ENCODE measurements at places on chromosomes 16 and 17. TPM values are rescaled to one million over a fixed set of nuclear protein-coding genes. Genes with fewer than 3 reads are reported as not detected.
A peak's percentile ranks its signal among the peaks of the same experiment; 100 is the strongest.

GRCh38 chr16:28834349-28834748, 11.6 kb downstream of the ATXN2L start:
- no peaks in the 10 kb centered on the region for H3K27me3 ChIP-seq
- H3K36me3 ChIP-seq, result peaks cover 12% of the 10 kb centered on the region
- H3K4me1 ChIP-seq, result peaks cover 22% of the 10 kb centered on the region
- H3K4me3 ChIP-seq, result no peak overlapping the region

INCA1 gene
- total RNA-seq, result not detected

DNA sequence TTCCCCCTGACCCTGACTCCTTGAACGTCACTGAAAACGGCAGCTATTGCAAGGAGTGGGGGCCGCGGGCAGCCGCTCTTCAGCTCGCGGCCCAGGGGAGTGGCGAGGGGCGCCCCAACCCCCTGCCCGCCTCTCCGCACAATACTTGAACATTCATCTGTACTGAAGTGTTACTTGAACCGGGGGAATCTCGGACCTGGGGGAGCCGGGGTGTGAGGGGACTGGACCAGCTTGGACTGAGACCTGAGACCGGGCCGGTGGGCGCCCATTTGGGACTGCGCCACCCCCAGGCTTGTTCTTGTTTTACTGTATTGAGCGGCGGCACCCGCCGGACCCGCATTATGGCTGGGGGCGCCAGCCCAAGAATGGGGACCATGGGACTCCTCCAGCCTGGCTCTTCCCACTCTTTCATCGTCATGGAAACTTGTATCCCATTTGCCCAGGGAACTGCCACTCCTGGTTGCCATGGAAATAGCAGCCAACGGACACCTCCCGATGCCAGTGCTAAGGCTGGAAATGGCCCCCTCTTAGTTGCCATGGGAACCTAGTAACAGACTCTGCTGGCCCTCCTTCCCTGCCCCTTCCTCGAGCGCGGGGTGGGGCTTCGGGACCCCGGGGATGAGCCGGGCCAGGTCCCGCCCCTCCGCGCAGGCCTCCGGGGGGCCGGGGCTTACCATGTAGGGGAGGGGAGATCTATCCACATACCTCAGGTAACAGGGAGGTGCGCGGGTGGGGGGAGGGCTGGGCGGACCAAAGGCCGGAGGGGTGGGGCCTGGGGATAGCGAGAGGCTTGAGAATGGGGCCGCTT, 805 bp upstream of the ORAI3 start:
- H3K36me3 ChIP-seq, result no peaks in the 10 kb centered on the region
- H3K4me1 ChIP-seq, result peaks cover 23% of the 10 kb centered on the region
- no peak for DNase-seq

DNA sequence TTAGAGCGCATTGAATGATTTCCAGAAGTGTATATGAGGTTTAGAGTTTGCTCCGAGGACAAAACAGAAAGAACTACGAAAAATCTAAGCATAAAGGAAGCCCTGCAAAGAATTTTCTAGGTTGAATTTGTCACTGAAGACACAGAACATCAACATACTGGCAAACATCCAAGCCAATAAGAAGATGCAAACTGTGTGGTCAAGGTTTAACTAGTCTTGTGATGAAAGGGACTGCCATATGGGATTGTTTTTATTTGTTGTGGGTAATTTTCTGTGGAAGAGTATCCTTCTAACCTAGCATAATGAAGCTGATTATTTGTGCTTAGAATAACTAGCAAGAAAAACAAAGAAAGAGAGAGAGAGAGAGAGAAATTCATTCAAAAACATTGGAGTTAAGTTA, 492.0 kb upstream of the ERCC4 start:
- no peaks in the 10 kb centered on the region for H3K36me3 ChIP-seq
- H3K27me3 ChIP-seq, result no peaks in the 10 kb centered on the region
- no peaks in the 10 kb centered on the region for H3K4me1 ChIP-seq
- H3K27ac ChIP-seq, result no peak overlapping the region

ASPA gene
- not detected for total RNA-seq

GRCh38 chr17:42676424-42677011, at the start of gene PLEKHH3:
PLEKHH3 (minus strand) TSS chr17:42676994; CDS start chr17:42676563, 431 bp downstream.
- H3K4me1 ChIP-seq, result peaks cover 38% of the 10 kb centered on the region
- H3K27me3 ChIP-seq, result peaks cover 18% of the 10 kb centered on the region
- no peak for DNase-seq
- peak within 1 kb of the TSS; percentile 66 for H3K27ac ChIP-seq
- H3K36me3 ChIP-seq, result peaks cover 4% of the 10 kb centered on the region

GRCh38 chr16:53745753-53746266, 41.9 kb downstream of the FTO start:
- H3K36me3 ChIP-seq, result peaks cover 3% of the 10 kb centered on the region
- H3K27ac ChIP-seq, result peak overlapping the region; percentile 68
- DNase-seq, result no peak
- H3K27me3 ChIP-seq, result no peaks in the 10 kb centered on the region
- peaks cover 28% of the 10 kb centered on the region for H3K4me1 ChIP-seq

GRCh38 chr17:5757314-5757907, 173.1 kb upstream of the NLRP1 start:
- peaks cover 61% of the 10 kb centered on the region for H3K27me3 ChIP-seq
- no peak for DNase-seq
- peaks cover 2% of the 10 kb centered on the region for H3K36me3 ChIP-seq
- no peaks in the 10 kb centered on the region for H3K4me1 ChIP-seq
- H3K27ac ChIP-seq, result no peak overlapping the region

CIBAR2 gene
- total RNA-seq, result not detected

ASGR1 gene
- total RNA-seq, result 0.42 TPM

GRCh38 chr16:68851601-68852000, 8.3 kb downstream of the TANGO6 start:
- H3K4me3 ChIP-seq, result no peak overlapping the region
- peaks cover 16% of the 10 kb centered on the region for H3K4me1 ChIP-seq
- H3K36me3 ChIP-seq, result no peaks in the 10 kb centered on the region
- no peaks in the 10 kb centered on the region for H3K27me3 ChIP-seq
- no peak overlapping the region for H3K27ac ChIP-seq
- DNase-seq, result no peak

CACNG3 gene
- not detected for total RNA-seq

GRCh38 chr16:17590711-17591654, 120.2 kb upstream of the XYLT1 start:
- peaks cover 13% of the 10 kb centered on the region for H3K27me3 ChIP-seq
- H3K36me3 ChIP-seq, result no peaks in the 10 kb centered on the region
- H3K27ac ChIP-seq, result peak overlapping the region; percentile 94
- peak overlapping the region; percentile 73 for H3K4me3 ChIP-seq
- H3K4me1 ChIP-seq, result peaks cover 4% of the 10 kb centered on the region

DNA sequence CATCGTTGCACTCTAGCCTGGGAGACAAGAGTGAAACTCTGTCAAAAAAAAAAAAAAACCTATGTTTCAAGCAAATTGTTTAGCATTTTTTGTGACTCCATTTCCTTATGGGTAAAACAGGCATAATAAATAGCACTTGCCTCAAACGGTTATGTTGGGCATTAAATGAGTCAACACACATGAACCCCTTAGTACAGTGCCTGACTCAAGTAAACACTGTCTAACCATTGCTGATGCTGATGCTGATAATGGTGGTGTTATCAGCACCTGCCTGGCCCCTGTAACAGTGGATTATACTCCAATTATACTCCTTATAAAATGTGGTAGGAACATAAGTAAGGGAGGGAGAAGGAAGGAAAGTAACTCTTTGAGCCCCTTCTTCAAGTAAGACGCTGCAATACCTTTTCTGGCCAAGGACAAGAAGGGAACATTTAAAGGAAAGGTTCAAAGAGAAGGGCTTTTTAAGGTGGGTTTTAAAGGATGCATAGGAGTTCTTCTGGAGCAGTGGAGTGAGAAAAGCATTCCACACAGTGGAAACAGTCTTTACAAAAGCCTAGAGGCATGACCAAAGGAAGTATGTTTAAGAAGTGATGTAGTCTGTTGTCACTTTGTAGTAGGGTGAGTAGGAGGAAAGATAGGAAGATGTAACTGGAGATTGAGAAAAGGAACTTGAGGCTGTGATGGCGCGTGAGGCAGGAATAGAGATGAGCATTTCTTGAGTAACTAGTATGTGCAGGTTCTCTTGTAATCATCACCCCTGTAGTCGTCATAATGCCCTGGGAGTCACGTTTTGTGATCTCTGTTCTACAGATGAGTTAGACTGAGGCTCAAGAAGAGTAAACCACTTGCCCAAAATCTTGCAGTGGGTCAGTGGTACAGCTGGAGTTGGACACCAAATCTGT, 4.3 kb downstream of the SCNN1B start:
- H3K4me1 ChIP-seq, result peaks cover 4% of the 10 kb centered on the region
- H3K36me3 ChIP-seq, result peaks cover 6% of the 10 kb centered on the region
- H3K4me3 ChIP-seq, result no peak overlapping the region
- peaks cover 28% of the 10 kb centered on the region for H3K27me3 ChIP-seq
- DNase-seq, result no peak

SLC5A11 gene
- total RNA-seq, result not detected

DNA sequence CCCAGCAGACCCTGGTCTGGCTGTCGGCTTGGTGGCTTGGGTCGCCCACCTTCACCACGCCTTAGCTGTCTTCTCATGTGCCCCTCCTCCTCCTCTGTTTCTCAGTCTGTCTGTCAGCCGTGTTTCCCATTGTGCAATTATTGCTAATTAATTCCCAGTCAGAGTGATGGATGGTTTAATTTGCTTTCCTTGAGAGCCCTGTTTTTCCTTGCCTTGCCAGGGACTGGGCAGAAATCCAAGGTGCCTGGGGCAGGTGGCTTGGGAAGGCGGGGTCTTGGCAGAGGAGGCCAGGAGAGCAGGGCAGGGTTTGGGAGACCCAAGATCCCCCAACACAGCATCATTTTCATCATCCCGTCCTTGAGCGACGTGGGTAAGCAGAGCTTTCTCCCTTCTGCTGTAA, 21.3 kb downstream of the NECAB2 start:
- no peak for DNase-seq
- no peak overlapping the region for H3K27ac ChIP-seq
- H3K27me3 ChIP-seq, result peaks cover 61% of the 10 kb centered on the region
- H3K36me3 ChIP-seq, result peaks cover 3% of the 10 kb centered on the region
- no peaks in the 10 kb centered on the region for H3K4me1 ChIP-seq

PIMREG gene
- total RNA-seq, result not detected

CFAP119 gene
- total RNA-seq, result 1.1 TPM

GRCh38 chr17:1898872-1899271, 69.1 kb downstream of the RPA1 start:
- H3K36me3 ChIP-seq, result peaks cover 3% of the 10 kb centered on the region
- H3K4me1 ChIP-seq, result peaks cover 2% of the 10 kb centered on the region
- DNase-seq, result no peak
- H3K27ac ChIP-seq, result no peak overlapping the region

DNA sequence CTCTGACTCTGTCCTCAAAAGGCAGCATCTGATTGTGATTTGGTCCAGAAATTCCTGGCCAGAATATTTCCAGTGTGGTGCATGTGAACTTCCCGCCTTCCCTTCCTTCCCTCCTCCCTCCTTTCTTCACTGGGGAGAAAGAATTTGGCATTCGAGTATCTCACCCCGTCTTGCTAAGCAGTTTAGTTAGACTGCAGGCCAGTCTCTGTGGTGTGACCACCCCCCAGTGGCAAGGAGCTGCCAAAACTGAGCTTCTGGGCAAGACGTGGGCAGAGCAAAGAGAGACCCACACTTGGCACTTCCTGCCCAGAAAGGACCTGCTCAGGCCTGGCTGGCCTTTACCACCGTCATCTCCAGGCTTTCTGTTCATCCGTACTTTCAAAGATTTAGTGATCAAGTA, 36.4 kb downstream of the SNX20 start:
- H3K27ac ChIP-seq, result no peak overlapping the region
- H3K4me1 ChIP-seq, result peaks cover 5% of the 10 kb centered on the region
- H3K27me3 ChIP-seq, result no peaks in the 10 kb centered on the region
- no peak for DNase-seq
- no peaks in the 10 kb centered on the region for H3K36me3 ChIP-seq

GRCh38 chr17:69067274-69068047, 6.7 kb upstream of the ABCA9 start:
- peaks cover 2% of the 10 kb centered on the region for H3K36me3 ChIP-seq
- H3K4me3 ChIP-seq, result no peak overlapping the region
- DNase-seq, result no peak
- H3K27ac ChIP-seq, result no peak overlapping the region
- peaks cover 13% of the 10 kb centered on the region for H3K4me1 ChIP-seq
